Glutamatergic neuron (in vitro differentiated cells): ENCODE measurements at places on chromosomes 1 and 21. TPM values are rescaled to one million over a fixed set of nuclear protein-coding genes. Genes with fewer than 3 reads are reported as not detected.
A peak's percentile ranks its signal among the peaks of the same experiment; 100 is the strongest.

RHD gene
- not detected for total RNA-seq

PIK3R3 gene
- 156 TPM for total RNA-seq

DDX59 gene
- 10.6 TPM for total RNA-seq

DCST1 gene
- not detected for total RNA-seq

CD2 gene
- total RNA-seq: not detected

KRTAP13-2 gene
- not detected for total RNA-seq

FCRL1 gene
- not detected for total RNA-seq

EPS8L3 gene
- total RNA-seq: not detected

GRCh38 chr1:115133440-115133839, 44.1 kb upstream of the TSPAN2 start:
- H3K36me3 ChIP-seq: no peaks in the 10 kb centered on the region
- H3K4me3 ChIP-seq: no peak overlapping the region
- no peaks in the 10 kb centered on the region for H3K4me1 ChIP-seq
- H3K27ac ChIP-seq: no peak overlapping the region
- peaks cover 2% of the 10 kb centered on the region for H3K27me3 ChIP-seq
- DNase-seq: no peak

DNA sequence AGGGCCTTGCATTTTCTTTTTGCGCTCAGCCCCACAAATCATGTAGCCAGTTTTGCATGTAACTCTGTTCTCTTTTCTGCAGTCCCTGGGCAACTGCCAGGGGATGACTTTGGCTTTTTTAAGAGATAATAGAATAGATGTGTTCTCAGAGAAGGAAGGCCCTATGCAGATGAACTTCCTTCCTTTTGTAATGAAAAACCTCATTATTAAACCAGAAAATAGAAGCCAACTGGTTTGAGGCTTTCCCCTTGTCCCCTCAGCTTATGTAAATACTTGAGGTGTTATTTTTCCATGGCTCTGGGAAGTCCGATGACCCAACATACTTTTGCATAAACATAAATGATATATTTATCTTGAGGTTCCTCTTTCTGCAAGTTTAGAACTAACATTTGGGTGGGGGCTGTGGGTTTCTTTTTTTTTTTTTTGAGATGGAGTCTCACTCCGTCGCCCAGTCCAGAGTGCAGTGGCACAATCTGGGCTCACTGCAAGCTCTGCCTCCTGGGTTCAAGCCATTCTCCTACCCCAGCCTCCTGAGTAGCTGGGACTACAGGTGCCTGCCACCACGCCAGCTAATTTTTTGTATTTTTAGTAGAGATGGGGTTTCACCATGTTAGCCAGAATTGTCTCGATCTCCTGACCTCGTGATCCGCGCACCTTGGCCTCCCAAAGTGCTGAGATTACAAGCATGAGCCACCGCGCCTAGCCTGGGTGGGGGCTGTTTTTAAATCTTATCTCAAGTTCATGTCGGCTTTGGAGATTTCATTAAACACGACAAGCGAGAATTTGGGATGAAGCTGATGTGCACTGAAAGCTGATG, 14.4 kb upstream of the FCRL5 start:
- no peaks in the 10 kb centered on the region for H3K36me3 ChIP-seq
- no peak for DNase-seq
- H3K4me3 ChIP-seq: no peak overlapping the region
- no peaks in the 10 kb centered on the region for H3K4me1 ChIP-seq

DNA sequence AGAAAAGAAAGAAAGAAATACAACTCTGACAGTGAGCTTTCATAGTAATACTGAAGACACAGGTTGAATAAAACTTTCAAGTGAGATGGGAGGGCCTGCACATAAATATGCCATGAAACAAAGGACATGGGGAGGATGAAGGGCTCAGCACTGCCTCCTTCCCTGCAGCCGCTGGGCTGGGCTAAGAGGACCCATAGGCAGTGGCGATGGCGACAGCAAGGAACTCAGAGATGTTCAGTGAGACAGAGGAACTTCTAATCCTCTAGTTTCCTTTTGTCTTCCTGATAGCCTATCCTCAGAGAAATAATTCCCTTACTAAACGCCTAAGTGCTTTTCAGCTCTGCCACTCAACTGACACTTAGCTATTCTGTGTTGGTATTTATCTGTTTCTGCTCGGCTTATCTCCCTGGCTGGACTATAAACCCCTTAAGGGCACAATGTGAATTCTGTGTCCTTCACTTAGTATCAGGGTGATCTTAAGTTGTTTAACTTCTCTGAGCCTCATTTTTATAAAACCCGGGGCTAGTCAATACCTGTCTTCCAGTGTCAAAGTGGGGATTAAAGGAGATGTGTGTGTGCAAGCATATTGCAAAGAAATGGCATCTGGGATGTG, 24.4 kb upstream of the IER5 start:
- H3K36me3 ChIP-seq: peaks cover 9% of the 10 kb centered on the region
- H3K4me3 ChIP-seq: no peak overlapping the region
- H3K27ac ChIP-seq: no peak overlapping the region
- no peak for DNase-seq
- H3K4me1 ChIP-seq: peaks cover 17% of the 10 kb centered on the region

DNA sequence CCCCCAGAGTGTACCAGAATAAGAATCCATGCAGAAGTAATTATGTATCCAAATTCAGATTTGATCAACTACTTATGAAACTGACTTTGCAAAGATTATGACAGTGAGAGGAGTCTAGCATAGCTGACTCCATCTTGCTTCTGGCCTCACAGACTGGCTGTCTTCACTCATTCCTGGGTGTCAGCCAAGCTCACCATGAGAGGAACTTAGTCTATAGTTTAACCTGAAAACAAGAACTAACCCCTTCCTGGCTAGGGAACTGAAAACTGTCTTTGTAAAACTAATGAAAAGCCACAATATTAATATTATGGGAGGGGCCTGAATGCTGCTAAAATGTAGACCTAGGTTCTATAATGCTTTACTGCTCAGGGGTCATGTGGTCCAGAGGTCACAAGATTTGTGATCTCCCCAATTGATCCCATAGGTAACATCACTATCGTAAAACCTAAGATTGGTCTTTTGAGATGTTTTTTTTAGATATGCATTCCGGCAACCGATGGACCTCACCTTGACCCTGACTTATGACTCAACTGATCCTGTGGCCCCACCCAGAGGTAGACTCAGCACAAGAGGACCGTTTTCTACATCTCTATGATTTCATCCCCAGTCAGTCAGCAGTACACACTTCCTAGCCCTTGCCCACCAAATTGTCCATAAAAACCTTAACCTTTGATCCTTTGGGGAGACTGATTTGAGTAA, 55.2 kb downstream of the ATP1B1 start:
- peaks cover 11% of the 10 kb centered on the region for H3K4me1 ChIP-seq
- H3K27ac ChIP-seq: no peak overlapping the region
- H3K4me3 ChIP-seq: no peak overlapping the region

- H3K27ac ChIP-seq: no peak overlapping the region
- no peak for DNase-seq
- H3K27me3 ChIP-seq: no peaks in the 10 kb centered on the region
- no peaks in the 10 kb centered on the region for H3K4me1 ChIP-seq
- no peak overlapping the region for H3K4me3 ChIP-seq
These were observed 32.1 kb downstream of the URB2 start for GRCh38 chr1:229657993-229658755.

GRCh38 chr21:39189857-39190604, 6.8 kb upstream of the PSMG1 start:
- H3K36me3 ChIP-seq: no peaks in the 10 kb centered on the region
- H3K4me1 ChIP-seq: peaks cover 9% of the 10 kb centered on the region
- DNase-seq: no peak
- no peak overlapping the region for H3K4me3 ChIP-seq
- no peaks in the 10 kb centered on the region for H3K27me3 ChIP-seq

DNA sequence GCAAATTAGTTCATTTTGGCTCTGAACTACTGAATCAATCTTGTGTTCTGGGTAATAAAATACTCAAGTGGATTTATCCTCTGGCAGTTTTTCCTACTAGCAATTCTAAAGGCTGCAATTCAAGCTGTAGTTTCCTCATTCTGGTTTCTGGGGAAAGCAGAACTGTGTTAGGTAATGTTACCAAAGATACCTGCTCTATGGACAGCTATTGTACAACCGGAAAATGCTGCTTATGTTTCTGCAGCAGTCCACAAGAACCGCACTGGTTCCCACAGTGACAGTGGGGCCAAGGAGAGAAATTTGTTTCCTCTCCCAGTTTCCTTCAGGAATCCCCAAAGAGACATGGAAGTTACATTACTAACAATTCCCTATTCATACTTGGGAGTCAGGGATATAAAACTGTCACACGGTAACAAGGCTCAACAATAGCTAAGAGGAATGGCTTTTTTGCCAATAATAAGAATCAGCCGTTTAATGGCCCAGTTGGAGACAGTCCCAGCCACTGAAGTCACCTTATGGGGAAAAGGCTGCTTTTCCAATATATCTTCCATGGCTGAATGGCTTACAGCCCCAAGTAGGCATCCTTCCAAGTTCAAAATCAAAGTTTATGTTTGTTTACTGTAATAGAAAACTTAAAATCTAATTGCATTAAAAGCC, 52.6 kb downstream of the PCNX2 start:
- DNase-seq: no peak
- no peak overlapping the region for H3K4me3 ChIP-seq
- no peak overlapping the region for H3K27ac ChIP-seq
- H3K4me1 ChIP-seq: peaks cover 10% of the 10 kb centered on the region

DNA sequence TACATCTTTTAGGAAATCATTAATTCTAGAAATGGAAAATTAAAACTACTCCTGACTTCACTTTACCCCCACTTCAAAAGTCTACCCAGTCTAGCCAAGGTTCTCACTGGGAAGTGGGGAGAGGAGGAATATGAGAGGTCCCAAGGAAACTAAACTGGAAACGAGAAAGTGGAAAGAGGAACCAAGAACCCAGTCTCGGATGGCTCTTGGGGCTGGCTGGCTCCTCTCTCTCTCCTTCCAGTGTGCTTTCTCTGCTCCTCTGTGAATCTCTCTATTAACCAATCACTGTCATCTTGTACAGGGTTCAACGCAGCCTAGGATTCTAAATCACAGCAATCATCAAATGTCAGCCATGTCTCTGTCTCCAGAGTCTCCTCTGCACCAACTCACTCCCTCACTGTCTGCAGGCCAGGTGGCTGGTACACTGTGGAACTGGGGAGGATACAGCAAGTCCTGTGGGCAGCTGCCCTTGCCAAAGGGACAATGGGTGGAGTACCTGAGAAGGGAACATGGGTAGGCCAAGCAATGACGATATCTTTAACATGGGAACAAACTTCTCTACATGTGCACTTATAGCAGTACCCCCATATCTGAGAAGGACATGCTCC, 33.7 kb downstream of the GNB1 start:
- H3K4me3 ChIP-seq: peak overlapping the region; percentile 64
- no peak for DNase-seq
- peaks cover 3% of the 10 kb centered on the region for H3K27me3 ChIP-seq
- H3K27ac ChIP-seq: peak overlapping the region; percentile 97
- H3K4me1 ChIP-seq: peaks cover 55% of the 10 kb centered on the region

GRCh38 chr1:172930142-172930541, 120.6 kb downstream of the TNFSF18 start:
- no peaks in the 10 kb centered on the region for H3K27me3 ChIP-seq
- no peak overlapping the region for H3K4me3 ChIP-seq
- no peaks in the 10 kb centered on the region for H3K36me3 ChIP-seq
- no peak for DNase-seq

DNA sequence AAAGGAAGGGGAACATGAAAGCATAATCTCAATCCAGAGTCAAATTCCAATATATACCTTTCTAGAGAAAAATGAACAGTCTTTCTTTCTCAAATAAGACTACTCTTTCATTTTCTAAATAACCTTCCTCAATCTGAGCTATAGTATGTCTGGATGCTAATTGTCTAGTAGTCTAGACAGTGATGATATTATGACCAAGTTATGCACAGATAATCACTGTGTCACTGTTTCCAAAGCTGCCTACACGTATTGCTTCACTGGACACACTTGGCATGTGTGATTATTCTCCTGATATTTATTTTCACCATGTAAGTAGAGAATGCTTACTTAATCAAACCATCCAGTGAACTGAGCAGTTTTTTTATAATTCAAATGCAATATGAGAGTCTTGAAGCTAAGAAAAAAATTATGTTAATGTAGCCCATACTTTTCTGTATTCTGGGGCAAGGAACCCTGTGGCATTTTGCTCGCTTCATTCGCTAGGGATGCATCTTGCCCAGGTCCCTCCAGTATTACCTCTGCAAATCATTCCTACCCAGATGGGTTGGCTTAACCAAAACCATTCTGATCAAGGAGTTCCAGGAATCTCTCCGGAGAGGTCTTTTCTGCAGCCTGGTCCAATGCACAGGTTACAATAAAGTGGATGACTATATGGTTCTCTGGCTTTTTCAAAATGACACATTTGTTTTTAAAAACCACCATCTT, 303.1 kb upstream of the RUNX1 start:
- no peaks in the 10 kb centered on the region for H3K36me3 ChIP-seq
- no peak overlapping the region for H3K27ac ChIP-seq
- no peaks in the 10 kb centered on the region for H3K4me1 ChIP-seq
- no peak overlapping the region for H3K4me3 ChIP-seq
- H3K27me3 ChIP-seq: no peaks in the 10 kb centered on the region
- no peak for DNase-seq

DNA sequence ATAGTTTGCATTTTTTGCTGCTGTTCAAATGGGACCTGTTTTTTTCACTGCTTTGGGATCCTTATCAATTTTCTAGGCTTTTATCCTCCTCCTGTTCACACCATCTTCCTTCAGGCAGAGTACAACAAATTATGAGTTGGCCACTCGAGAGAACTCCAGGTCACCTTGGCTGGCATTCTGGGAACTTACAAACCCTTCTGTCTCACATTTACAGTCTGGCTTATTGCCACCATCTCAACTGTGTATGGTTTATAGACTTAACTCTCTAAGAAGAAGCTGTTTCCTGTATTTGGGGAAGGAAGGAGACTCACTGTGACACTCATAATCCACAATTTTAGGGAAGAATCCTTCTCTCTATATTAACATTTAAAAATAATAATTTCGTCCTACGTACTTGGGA, 5.4 kb upstream of the ZNF691 start:
- no peak for DNase-seq
- H3K27ac ChIP-seq: no peak overlapping the region
- H3K36me3 ChIP-seq: no peaks in the 10 kb centered on the region
- H3K4me1 ChIP-seq: no peaks in the 10 kb centered on the region

DNA sequence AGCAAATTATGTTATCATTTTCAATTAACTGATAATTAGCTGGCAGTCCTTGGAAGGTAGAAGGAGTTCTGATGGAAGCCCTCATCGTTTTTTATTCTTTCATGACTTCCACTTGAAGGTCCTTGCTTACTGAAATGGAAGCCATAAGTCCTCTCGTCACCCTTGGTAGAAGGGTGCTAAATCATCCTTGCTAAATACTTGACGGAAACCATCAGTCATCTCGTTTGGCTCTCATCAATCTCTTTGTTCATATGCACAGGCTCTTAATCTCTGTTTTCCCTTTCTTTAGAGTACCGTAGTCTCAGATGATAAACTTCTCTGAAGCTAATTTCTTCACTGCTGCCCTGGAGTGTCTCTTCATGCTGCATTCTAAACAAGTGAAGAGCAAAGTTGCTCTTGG, 34.5 kb downstream of the UCK2 start:
- no peak overlapping the region for H3K4me3 ChIP-seq
- H3K27me3 ChIP-seq: no peaks in the 10 kb centered on the region
- H3K27ac ChIP-seq: no peak overlapping the region
- H3K4me1 ChIP-seq: peaks cover 25% of the 10 kb centered on the region

- H3K36me3 ChIP-seq: no peaks in the 10 kb centered on the region
- H3K4me3 ChIP-seq: no peak overlapping the region
- peak; percentile 84 for DNase-seq
- peaks cover 3% of the 10 kb centered on the region for H3K27me3 ChIP-seq
These were observed 105.3 kb upstream of the SERBP1 start for GRCh38 chr1:67535474-67535873.

GRCh38 chr1:906600-907420, 16.9 kb upstream of the SAMD11 start:
- H3K4me3 ChIP-seq: no peak overlapping the region
- peak; percentile 16 for DNase-seq
- no peak overlapping the region for H3K27ac ChIP-seq
- H3K4me1 ChIP-seq: peaks cover 15% of the 10 kb centered on the region
- H3K36me3 ChIP-seq: no peaks in the 10 kb centered on the region
- peaks cover 23% of the 10 kb centered on the region for H3K27me3 ChIP-seq
